H1 (cell line): ENCODE measurements at places on chromosomes 11 and 22.

- peak; percentile 61 for DNase-seq
These were observed 2.5 kb upstream of the PAX6 start for GRCh38 chr11:31813391-31814175.

GRCh38 chr11:119712459-119713358, 16.3 kb downstream of the NECTIN1 start:
- DNase-seq = no peak

GRCh38 chr22:45210174-45210573, 30.5 kb downstream of the KIAA0930 start:
- DNase-seq = no peak

DNA sequence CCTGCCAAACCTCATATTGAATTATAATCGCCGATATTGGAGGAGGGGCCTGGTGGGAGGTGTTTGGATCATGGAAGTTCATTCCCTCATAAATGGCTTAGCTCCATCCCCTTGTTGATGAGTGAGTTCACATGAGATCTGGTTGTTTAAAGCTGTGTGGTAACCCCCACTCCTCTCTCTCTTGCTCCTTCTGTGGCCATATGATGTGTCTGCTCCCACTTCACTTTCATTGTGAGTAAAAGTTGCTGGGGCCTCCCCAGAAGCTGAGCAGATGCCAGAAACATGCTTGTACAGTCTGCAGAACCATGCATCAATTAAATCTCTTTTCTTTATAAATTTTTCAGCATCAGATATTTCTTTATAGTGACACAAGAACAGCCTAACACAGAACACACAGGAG, 929.0 kb upstream of the FAT3 start:
- no peak for DNase-seq

- no peak for DNase-seq
These were observed 704.0 kb downstream of the KCNA4 start for GRCh38 chr11:29312812-29313211.

DNA sequence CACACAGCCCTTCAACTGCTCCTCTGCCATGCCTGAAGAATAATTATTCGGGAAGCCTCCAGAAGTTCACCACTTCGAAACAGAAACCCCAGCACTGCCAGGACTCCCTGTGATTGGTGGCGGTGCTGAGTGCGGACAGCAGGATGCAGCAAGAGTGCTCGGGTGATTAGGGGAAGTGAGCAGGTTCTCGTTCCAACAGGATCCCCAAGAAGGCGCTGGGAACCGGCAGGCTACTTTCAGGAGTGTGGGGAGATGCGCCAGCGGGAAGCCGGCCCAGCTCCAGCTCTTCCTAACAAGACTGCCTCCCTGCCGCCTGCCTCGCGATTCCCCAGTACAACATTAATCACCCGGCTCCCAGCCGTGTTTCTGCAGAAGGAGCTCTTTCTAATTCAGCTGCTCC, 630.2 kb downstream of the BRD1 start:
- no peak for DNase-seq

- no peak for DNase-seq
These were observed 53.0 kb upstream of the LMO2 start for GRCh38 chr11:33944693-33945424.

GRCh38 chr11:72935700-72936099, 121.5 kb downstream of the ATG16L2 start:
- no peak for DNase-seq

DNA sequence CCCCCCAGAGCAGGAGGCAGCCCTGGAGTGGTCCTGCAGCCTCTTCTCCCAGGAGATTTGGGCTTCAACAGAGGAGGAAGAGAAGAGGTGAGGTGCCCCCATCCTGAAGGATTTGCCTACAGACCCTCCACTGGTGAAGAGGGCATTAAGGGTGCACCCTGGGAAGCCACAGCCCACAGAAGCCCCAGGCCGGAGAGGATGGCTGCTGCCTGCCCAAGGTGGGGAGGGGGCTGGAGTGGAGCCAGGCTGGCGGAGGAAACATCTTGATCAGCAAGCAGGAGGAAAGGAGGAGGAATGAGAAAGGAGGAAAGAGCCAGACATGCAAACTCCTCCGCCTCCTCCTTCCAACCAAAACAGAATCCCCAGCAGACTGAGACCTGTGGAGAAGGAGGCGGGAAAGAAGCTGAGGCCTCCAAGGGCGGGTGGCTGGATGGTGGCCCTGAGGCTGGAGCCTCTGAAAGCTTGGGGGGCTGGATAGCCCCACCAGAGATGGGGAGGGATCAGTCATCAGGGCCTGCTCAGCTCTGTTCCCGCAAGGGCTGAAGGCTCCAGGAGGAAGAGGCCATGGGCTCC, 31.3 kb downstream of the ARRB1 start:
- no peak for DNase-seq

GRCh38 chr22:20435436-20436306, 2.0 kb downstream of the SCARF2 start:
- no peak for DNase-seq

GRCh38 chr11:111408789-111409727, 30.0 kb upstream of the POU2AF1 start:
- DNase-seq = no peak

DNA sequence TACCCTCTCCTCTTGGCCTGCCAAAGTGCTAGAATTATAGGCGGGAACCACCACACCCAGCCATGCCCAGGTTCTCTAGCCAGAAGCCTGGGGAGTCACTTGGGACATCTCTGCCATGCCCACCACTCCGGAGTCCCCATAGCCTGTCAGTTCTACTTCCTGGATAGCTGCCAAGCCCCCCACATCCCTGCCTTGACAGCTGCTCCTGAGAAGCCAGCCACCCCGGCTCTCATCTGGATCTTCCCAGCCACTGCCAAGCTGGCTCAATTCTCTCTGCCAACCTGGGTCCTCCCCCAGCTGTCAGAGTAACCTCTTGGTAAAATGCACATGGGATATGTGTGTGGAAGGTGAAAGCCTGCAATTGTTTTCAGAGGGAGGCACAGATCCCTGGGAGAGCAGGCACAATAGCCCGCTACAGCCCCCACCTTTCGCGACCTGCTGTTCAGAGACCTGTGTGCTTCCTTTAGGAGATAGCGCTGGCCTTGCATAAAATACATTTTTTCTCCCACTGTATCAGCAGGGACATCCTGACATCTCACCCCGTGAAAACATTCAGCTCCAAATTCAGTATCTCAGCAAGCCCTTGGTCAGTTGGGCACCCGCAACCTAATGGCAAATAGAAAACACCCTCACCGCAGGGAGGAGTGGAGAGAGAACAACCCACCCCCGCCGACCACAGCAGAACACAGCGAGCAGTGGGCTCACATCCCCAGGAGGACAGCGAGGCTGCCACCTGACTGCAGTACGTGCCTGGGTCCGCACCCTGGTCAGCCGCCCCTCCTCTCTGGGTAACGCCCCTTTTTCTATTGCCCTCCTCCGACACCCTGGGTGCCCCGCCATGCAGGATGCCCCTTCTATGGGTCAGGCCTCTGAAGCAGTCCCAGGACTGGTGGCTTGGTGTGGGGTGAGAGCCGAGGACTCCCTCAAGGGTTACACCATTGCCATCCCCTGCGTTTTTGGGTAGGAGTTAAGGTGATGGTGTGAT, 1342.2 kb downstream of the BRD1 start:
- DNase-seq = no peak

DNA sequence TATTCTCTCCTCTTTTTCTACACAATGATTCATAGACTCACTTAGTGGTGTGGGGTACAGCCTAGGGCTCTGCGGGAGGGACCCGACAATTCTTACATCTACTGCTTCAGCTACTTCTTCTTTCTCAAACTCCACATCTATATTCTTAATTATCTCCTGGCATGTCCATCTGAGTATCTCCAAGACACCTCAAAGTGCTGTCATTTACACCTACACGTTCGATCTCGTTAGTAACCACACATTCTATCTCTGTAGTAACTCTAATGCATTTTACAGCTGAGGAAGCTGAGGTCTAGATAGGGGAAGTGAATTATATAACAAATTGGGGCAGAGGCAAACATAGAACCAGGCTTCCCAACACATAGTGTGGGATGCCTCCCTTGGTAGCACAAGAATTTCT, 27.7 kb upstream of the RRM1 start:
- no peak for DNase-seq

- DNase-seq = no peak
These were observed 98.8 kb downstream of the SNX19 start for GRCh38 chr11:130817330-130817944.

GRCh38 chr11:130813638-130814037, 102.6 kb downstream of the SNX19 start:
- DNase-seq = no peak

- no peak for DNase-seq
These were observed 2.4 kb downstream of the JAM3 start for GRCh38 chr11:134071306-134071705.

GRCh38 chr11:125233116-125233515, 68.6 kb downstream of the PKNOX2 start:
- no peak for DNase-seq

DNA sequence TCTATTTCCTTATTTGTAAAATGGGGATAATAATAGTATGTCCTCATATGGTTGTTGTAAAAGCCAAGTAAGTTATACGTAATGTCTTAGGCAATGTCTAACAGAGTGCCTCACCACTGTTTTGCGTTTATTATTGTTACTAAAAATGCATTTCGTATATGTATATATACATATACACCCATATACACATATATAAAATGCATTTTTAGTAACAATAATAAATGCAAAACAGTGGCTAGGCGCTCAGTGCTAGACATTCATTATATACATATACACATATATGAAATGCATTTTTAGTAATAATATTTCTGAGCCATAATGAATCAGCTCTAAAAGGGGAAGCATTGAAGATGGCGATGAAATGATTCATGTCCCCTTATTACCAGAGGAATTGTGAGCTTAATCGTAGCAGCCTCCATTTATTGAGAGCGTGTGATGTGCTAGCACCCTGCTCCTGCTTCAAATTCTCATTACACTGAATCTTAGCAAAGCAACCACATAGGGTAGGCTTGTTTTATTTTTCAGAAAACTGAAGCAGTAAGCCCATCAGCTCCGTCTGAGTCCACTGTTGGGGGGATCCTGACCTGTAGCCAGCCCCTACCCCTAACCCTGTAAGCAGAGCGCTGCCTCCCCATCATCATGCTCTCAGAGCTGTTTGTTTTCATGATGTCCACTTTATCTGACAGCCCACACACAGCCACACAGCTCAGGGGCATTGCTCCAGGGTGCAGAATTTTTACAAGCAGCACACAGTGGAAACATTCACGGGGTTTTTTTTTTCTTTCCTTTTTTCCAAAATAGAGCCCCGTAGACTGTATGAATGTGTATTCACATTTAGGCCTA, 97.1 kb upstream of the NAV2 start:
- DNase-seq = no peak

GRCh38 chr11:76543006-76543703, 98.3 kb downstream of the EMSY start:
- no peak for DNase-seq

DNA sequence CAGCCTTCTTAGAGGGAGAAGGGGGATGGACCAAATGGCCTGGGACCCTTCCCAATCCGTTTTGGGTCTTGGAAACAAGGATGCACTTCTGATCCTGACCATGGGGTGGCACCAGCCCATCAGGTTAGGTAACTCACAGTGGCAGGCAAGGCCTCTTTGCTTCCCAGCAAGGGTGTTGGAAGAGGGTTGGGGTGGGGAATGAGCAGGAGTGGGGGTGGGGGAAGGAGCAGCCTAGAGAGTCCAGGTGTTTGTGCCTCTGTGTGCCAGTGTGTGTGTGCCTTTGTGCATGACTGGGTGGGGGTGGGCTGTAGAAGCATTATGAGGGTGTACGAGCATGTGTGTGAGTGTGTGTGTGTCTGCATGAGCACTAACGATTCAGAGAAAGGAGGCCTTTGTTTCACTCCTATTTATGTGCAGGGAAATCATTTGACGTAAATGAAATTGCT, 213.1 kb downstream of the INSC start:
- peak; percentile 96 for DNase-seq

GRCh38 chr11:117722082-117722481, 74.9 kb downstream of the DSCAML1 start:
- no peak for DNase-seq

DNA sequence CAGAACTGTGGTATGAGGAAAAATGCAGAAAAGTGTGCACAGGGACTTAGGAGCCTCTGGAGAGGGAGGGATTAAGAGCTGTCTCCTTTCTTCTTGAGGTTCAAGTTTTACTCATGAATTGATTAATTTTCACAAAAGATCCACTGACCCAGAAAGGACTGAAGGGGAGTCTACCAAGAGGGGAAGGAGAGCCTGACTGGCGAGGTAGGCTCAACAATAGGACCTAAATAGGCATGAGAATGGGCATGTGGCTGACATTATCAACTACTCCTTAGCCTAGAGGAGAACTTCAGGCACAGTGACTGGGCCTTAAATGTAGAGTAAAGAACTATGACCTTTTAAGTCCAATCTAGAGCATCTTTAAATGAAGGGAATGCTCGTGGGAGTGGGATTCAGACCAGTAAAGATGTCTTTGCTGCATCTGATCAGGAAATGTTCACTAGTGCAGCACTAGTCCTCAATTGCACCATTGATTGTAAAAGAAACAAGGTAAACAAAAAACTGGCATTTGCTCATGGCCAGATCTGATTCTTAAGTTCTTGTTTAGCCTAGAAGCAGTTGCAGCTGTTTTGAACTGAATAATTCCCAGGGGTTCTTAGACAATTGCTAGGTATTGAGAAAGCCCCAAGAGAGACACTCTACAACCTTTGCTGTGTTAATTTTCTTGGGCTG, 135.6 kb downstream of the RAB38 start:
- DNase-seq = no peak

GRCh38 chr11:8071616-8072581, 9.1 kb upstream of the TUB start:
- DNase-seq = no peak

DNA sequence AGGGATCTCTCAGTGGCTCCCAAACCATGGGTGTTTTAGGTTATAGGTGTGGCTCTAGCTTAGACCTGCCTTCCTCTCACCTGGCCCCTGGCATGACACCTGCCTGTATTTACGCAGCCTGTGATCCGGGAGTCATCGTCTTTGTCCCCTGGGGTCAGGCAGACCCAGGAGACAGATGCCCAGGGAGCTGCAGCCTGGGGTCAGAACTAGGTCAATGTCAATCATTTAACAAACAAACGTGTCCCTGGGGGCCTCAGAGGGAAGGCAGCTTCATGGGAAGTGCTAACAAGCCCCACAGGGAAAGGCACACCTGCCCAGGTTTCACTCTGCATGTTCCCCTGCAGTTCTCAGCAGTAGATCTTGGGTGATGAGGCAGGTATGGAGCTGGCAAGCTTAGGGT, 12.0 kb downstream of the BACE1-AS start:
- DNase-seq = no peak

GRCh38 chr11:28836285-28837081, 728.3 kb downstream of the METTL15 start:
- DNase-seq = no peak

GRCh38 chr11:45048313-45048841, 97.7 kb upstream of the TP53I11 start:
- DNase-seq = no peak

- DNase-seq = no peak
These were observed 42.3 kb upstream of the NFRKB start for GRCh38 chr11:129937592-129938238.

GRCh38 chr11:70834277-70834940, 418.0 kb downstream of the SHANK2 start:
- DNase-seq = no peak

DNA sequence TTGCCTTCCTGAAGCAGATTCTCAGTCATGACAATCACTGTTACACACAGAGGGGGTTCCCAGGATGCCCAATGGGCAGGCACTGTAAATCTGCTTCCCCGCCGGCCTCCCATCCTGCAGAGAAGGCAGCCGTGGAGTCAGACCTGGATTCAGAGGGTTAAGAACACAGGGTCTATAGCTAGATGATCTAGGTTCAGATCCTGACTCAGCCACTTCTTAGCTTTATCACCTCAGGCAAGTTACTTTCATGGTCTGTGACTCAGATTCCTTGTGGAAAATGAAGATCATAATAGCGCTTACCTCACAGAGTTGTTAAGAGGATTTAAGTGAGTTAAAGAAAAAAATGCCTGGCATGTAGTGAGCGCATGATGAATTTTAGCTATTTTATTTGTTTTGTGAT, 95.9 kb downstream of the TIMP3 start:
- DNase-seq = no peak
